NCI-H2227 treated with DMSO at 0.1 percent for 48 hours (cell line): ENCODE measurements at places on chromosomes 7 and 10.
A peak's percentile ranks its signal among the peaks of the same experiment; 100 is the strongest.

- DNase-seq, result no peak
Observed at GRCh38 chr7:64992971-64993370, 2.1 kb upstream of the ZNF117 start.

DNA sequence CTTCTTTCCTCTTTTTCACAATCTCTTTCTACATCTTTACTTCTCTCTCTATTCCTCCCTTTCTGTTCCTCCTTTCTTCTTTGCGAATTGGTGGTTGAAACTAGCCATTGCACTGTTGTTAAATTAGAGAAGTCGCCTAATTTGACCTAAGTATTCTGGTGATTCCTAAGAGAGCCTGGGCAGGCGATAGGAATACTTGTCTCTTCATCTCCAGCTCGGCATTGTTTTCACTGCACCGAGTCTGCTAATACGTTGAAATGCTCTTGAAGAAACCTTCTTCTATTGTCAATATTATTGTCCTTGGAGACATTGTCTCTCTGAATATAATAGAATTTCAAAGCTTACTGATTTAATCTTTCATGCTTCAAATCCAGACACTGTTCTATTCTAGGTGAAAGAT lies 31.7 kb downstream of the KCND2 start:
- peak; percentile 54 for DNase-seq

DNA sequence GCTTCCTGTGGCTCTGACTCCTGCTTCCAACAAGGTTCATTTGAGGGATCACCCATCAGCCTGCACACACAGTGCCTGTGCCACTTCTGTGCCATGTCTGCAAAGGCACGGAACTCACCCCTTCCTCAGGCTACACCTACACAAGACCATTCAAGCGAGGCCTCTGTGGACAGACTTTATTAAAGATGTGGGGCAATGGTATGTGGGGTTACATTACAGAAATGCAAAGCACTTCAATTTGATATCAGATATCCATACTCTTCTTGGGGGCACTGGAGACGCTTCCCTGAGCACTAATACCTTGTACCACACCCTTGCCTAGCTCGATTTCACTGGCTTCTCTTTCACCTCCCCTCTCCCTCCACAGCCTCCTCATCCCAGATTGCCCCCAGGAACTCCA lies 84.4 kb upstream of the FGL2 start:
- no peak for DNase-seq

DNA sequence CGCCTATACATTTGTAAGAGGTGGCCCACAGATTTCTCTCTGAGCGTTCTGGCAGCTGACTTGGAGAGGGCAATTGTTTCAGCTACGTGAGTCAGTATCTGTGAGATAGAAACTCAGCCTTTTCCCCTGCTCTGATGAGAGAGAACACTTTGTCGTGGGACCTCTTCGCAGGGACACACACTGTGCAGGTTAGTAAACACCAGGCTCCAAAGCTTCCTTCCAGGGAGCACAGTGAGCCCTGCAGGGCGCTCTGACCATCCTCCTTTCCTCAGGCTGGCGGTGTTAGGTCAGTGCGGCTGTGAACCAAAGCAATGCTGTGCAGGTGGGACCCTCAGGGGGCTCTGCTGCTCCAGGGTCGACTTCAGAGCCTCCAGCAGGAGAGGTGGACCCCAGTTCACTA lies 152.2 kb upstream of the TCF7L2 start:
- no peak for DNase-seq

- no peak for DNase-seq
Observed at GRCh38 chr7:4486907-4487306, 195.2 kb upstream of the FOXK1 start.

GRCh38 chr7:28081016-28081415 lies 99.6 kb downstream of the JAZF1 start:
- DNase-seq, result no peak

DNA sequence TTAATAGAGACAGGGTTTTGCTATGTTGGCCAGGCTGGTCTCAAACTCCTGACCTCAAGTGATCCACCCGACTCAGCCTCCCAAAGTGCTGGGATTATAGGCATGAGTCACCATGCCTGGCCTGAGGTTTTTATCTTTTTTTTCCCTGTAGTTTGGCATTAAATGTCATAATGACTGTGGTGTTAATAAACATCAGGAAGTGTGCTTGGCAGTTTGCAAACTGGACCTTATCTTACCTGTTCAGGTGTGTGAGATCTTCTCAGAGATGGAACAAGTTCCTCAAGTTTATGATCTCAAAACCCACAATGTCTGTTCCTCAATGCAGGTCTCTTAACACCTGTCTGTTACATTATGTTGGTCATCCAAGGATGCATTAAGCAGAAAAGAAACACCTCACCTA lies 80.0 kb downstream of the ARID5B start:
- no peak for DNase-seq

DNA sequence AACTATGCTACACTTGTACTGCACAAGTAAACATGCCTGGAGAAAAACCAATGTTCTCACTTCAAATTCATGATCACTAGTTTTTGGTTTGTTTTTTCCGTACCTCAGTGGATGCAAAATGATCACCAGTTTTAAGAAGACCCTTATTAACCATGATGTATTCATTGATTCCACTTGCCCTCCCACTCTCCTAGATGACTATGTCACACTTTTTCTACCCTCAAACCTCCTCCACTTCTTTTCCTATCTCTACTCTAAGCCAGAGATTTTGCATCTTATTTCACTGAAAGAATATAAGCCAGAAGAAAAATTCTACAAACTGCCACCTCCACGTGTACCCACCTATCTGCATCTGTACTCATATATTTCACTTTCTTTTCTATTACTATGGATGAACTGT lies 186.2 kb upstream of the NAMPT start:
- DNase-seq, result no peak

- DNase-seq, result no peak
Observed at GRCh38 chr10:87760195-87760905, 57.7 kb downstream of the ATAD1 start.
